ENCODE measurements at places on chromosomes 4 and X.
A peak's percentile ranks its signal among the peaks of the same experiment; 100 is the strongest.

DNA sequence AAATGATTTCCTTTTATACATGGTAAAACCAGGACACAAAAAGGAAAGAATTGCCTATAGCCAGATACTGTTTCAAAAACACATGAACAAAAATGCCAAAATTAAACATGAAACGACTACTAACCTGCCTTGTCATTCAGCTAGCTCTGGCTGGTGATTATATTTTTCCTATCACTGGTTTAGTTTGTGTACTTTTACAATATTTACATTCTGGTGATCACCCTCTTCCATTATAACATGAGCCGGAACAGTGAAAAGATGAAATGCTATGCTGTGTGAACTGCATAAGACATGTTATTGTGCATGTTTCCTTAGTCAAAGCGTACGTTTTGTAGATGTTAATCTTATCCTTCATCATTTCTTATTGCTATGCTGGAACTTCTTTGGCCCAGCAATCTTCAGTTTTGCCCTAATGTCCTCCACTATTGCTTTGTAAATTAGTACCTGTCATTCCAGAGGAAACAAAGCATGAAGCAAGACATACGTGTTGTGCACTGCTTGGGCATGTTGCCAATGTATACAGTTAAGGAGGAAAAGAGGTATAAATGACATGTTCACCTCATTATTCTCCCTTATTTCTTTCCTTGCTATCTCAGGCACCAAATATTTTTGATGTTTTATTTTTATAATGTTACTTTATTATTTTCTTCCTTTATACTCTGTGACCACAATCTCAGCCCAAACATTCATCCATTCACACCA lies 386.3 kb downstream of the ARHGAP24 start:
- no peak overlapping the region for H3K27ac ChIP-seq
- no peak for DNase-seq
- H3K4me1 ChIP-seq = no peaks in the 10 kb centered on the region
- H3K4me3 ChIP-seq = no peak overlapping the region
- no peaks in the 10 kb centered on the region for H3K27me3 ChIP-seq

- no peak for DNase-seq
- no peaks in the 10 kb centered on the region for H3K4me1 ChIP-seq
- no peaks in the 10 kb centered on the region for H3K36me3 ChIP-seq
- no peak overlapping the region for H3K4me3 ChIP-seq
- no peaks in the 10 kb centered on the region for H3K27me3 ChIP-seq
- no peak overlapping the region for H3K27ac ChIP-seq
Measured at GRCh38 chr4:153295131-153295755, 49.2 kb upstream of the MND1 start.

DNA sequence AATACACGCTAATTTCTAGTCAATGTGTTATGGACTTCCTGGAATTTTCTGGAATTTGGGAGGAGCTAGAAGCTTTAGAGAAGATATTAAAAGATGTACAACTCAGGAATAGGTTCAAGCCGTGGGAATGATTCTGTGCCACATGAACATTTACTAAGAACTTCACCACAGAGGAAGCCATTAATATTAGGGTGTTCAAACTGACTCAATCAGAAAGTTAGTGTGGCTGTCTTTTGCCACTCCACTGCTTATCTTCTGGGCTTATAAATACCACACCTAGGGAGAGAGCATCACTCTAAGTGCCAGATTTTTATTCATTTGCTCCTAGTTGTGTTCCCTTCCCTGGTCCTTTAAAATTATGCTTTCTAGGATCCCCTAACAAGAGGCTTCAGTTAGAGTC lies 409.8 kb downstream of the KCTD8 start:
- no peak overlapping the region for H3K27ac ChIP-seq
- H3K36me3 ChIP-seq = no peaks in the 10 kb centered on the region
- H3K27me3 ChIP-seq = no peaks in the 10 kb centered on the region

DNA sequence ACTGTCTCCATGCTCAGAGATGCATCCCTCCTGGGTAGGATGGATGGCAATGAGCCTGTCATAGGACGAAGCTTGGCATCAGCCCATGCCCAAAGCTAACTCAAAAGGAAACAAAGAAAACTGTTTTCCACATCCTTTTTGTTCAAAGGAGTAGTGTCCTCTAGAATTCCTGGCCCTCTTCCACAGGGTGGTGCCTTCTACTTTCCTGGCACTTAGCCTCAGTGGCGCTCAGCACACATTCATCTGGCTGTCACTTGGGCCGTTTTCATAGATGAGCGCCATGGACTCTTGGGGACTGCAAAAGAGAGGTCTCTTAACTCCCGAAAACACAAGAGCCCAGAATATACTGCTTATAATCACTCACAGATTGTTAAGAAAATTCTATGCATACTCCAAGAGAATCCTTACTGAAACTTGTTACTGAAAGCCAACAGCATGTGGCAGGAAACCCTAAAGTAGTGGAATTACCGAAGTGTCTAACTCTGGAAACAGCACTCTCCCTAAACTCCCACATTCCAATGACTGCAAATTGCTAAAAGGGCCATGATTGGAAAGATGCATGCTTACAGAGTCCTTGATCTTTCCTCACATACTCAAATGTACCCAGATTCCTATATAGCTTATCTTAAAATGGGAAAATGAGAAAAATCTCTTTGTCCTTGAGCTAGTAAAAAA lies 110.0 kb downstream of the HS6ST2 start:
- H3K27me3 ChIP-seq = no peaks in the 10 kb centered on the region
- H3K4me3 ChIP-seq = no peak overlapping the region
- H3K4me1 ChIP-seq = no peaks in the 10 kb centered on the region
- no peaks in the 10 kb centered on the region for H3K36me3 ChIP-seq

DNA sequence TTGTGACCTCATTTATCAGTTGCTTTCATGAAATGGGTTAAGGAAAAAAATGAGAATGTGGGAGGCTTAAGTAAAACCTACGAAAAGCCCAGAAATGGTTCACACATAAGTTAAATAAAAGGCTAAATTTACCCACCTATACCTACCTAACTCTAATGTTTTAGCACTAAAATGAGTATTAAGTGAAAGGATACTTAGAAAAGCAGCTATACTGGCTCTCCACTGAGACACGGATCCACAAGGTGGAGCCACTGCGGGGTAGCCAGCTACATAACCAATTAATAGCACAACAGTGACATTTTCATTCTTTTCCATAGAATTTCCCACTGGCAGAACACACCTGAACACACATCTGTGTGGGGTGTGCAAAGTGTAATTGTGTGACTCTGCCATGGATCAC lies 101.9 kb downstream of the MAML3 start:
- DNase-seq = no peak
- H3K4me3 ChIP-seq = no peak overlapping the region
- H3K27ac ChIP-seq = no peak overlapping the region
- H3K27me3 ChIP-seq = no peaks in the 10 kb centered on the region

GRCh38 chrX:46381630-46382029 lies 163.6 kb downstream of the ZNF674 start:
- no peak overlapping the region for H3K4me3 ChIP-seq
- no peaks in the 10 kb centered on the region for H3K27me3 ChIP-seq
- peak; percentile 26 for DNase-seq
- no peaks in the 10 kb centered on the region for H3K4me1 ChIP-seq
- no peaks in the 10 kb centered on the region for H3K36me3 ChIP-seq

GRCh38 chrX:107154787-107155620 lies 36.4 kb upstream of the RBM41 start:
- DNase-seq = no peak
- H3K27me3 ChIP-seq = no peaks in the 10 kb centered on the region
- H3K27ac ChIP-seq = no peak overlapping the region
- no peak overlapping the region for H3K4me3 ChIP-seq
- no peaks in the 10 kb centered on the region for H3K36me3 ChIP-seq
- no peaks in the 10 kb centered on the region for H3K4me1 ChIP-seq

GRCh38 chr4:121794505-121795188 lies 6.5 kb upstream of the EXOSC9 start:
- H3K36me3 ChIP-seq = no peaks in the 10 kb centered on the region
- H3K27me3 ChIP-seq = no peaks in the 10 kb centered on the region
- no peak overlapping the region for H3K4me3 ChIP-seq
- no peak overlapping the region for H3K27ac ChIP-seq

- no peak overlapping the region for H3K27ac ChIP-seq
- no peak overlapping the region for H3K4me3 ChIP-seq
- no peaks in the 10 kb centered on the region for H3K36me3 ChIP-seq
- no peaks in the 10 kb centered on the region for H3K27me3 ChIP-seq
- H3K4me1 ChIP-seq = peaks cover 9% of the 10 kb centered on the region
Measured at GRCh38 chr4:152953514-152953913, 17.4 kb downstream of the FHDC1 start.

GRCh38 chr4:172815499-172816164 lies 353.0 kb upstream of the GALNT7 start:
- no peak overlapping the region for H3K4me3 ChIP-seq
- no peaks in the 10 kb centered on the region for H3K36me3 ChIP-seq
- no peaks in the 10 kb centered on the region for H3K4me1 ChIP-seq
- no peak for DNase-seq
- no peaks in the 10 kb centered on the region for H3K27me3 ChIP-seq

DNA sequence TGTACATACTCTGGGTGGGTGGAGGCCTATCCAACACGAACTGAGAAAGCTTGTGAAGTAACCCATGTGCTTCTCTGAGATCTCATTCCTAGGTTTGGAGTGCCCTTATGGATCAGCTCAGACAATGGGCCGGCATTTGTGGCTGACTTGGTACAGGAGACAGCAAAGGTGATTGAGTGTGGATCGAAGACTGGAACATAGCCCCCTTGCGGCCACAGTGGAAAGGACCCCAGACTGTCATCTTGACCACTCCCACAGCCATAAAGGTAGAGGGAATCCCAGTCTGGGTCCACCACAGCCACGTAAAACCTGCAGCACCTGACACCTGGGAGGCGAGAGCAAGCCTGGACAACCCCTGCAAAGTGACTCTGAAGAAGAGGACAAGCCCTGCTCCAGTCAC lies 598.0 kb upstream of the AADAT start:
- H3K36me3 ChIP-seq = no peaks in the 10 kb centered on the region
- DNase-seq = no peak
- no peak overlapping the region for H3K27ac ChIP-seq
- no peaks in the 10 kb centered on the region for H3K27me3 ChIP-seq
- no peak overlapping the region for H3K4me3 ChIP-seq

DNA sequence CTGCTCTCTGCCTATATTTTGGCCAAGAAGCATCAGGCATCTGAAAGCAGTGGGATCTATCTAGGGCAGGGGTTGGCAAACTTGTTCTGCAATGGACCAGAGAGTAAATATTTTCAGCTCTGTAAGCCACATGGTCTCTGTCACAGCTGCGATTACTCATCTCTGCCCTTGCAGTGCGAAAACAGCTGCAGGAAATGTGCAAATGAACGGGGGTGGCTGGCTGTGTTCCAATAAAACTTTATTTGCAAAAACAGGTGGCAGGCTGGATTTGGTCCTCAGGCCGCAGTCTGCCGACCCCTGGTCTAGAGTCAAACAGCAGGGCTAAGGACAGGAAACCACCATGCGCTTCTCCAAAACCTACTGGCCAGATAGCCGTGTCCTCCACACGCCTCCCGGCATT lies 48.6 kb downstream of the ACOX3 start:
- no peak overlapping the region for H3K27ac ChIP-seq
- H3K4me3 ChIP-seq = no peak overlapping the region
- no peaks in the 10 kb centered on the region for H3K4me1 ChIP-seq
- no peaks in the 10 kb centered on the region for H3K36me3 ChIP-seq

GRCh38 chrX:134990801-134991481 lies at the start of gene SMIM10:
Gene SMIM10, plus strand, starts transcription at chrX:134990991. Its CDS starts 105 bp downstream, at chrX:134991096.
- no peak within 1 kb of the TSS for H3K27ac ChIP-seq
- DNase-seq = peak; percentile 58
- peak within 1 kb of the TSS; percentile 12 for H3K4me3 ChIP-seq
- no peaks in the 10 kb centered on the region for H3K36me3 ChIP-seq
- H3K27me3 ChIP-seq = no peaks in the 10 kb centered on the region

DNA sequence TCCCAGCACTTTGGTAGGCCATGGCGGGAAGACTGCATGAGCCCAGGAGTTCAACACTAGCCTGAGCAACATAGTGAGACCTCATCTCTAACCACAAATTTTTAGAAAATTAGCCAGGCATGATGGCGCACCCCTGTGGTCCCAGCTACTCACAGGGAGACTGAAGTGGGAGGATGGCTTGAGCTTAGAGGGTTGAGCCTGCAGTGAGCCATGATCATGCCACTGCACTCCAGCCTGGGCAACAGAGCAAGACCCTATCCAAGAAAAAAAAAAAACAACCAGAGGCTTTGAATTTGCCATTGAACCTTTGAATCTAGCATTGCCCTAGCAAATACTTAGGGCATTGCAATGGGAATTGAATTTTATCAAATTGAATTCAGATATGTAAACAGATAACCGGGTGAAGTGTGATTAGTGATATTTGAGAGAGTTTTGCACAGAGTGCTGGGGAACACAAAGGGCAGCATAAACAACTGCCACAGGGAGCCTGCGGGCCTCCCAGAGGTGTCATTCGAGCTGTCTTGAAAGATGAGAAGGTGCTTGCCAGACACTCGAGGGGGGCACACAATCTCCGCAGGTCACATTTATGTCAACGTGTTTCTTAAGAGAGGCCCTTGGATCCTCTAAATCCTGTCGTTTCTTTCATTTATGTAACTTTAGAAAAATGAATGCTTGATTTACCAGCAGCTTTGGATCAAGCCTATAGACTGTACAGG lies 200.3 kb downstream of the AASDH start:
- H3K4me3 ChIP-seq = no peak overlapping the region
- no peaks in the 10 kb centered on the region for H3K4me1 ChIP-seq
- H3K36me3 ChIP-seq = no peaks in the 10 kb centered on the region
- H3K27me3 ChIP-seq = no peaks in the 10 kb centered on the region
- H3K27ac ChIP-seq = no peak overlapping the region

All from right lobe of liver (tissue), 6 donors.